Thyroid gland (tissue), 4 donors: ENCODE measurements at places on chromosomes 5 and 9. TPM values are rescaled to one million over a fixed set of nuclear protein-coding genes. Genes with fewer than 3 reads are reported as not detected.

GRCh38 chr5:8057769-8058168, 188.8 kb downstream of the MTRR start:
- peak; percentile 51 for DNase-seq
- no peak overlapping the region for H3K27ac ChIP-seq
- H3K4me3 ChIP-seq = no peak overlapping the region
- H3K4me1 ChIP-seq = peaks cover 8% of the 10 kb centered on the region
- H3K36me3 ChIP-seq = no peaks in the 10 kb centered on the region

DNA sequence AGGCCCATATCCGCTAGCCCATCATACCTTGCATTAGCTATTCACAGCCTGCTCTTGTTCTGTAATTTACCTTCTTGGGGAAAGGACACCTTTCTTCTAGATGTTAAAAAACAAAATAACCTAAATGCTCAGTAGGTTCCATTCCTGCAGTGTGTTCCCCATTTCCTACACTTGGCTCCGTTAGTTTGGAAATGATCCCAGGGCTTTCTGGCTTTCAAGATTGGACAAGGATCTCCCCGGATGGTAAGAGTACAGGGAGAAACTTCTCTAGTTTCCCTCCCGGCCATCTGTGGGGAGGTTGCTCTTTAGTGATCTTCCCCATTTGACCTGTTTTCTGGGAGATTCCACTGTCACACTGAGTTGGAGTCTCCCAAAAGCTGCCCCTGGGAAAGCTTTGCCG, 27.3 kb upstream of the STC2 start:
- no peaks in the 10 kb centered on the region for H3K27me3 ChIP-seq
- no peaks in the 10 kb centered on the region for H3K4me1 ChIP-seq
- H3K27ac ChIP-seq = no peak overlapping the region
- no peak overlapping the region for H3K4me3 ChIP-seq
- DNase-seq = no peak
- no peaks in the 10 kb centered on the region for H3K36me3 ChIP-seq

DNA sequence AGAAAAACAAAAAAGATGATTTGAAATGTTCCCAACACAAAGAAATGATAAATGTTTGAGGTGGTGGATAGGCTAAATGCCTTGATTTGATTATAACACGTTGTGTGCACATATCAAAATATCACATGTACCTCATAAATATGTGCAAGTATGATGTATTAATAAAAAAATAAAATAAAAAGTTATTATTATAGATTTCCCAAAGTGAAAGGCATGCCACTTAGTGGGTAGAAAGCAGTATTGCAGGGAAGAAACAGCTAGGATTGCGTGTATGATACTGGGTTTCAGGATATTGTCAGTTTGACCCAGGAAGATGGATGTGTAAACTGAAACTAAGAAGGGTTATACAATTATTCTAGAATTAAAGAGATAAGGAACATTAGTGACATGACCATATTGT, 3.6 kb upstream of the TMEM38B start:
- DNase-seq = no peak
- H3K27me3 ChIP-seq = no peaks in the 10 kb centered on the region
- H3K4me3 ChIP-seq = no peak overlapping the region
- H3K36me3 ChIP-seq = no peaks in the 10 kb centered on the region
- peaks cover 11% of the 10 kb centered on the region for H3K4me1 ChIP-seq
- H3K27ac ChIP-seq = no peak overlapping the region

DNA sequence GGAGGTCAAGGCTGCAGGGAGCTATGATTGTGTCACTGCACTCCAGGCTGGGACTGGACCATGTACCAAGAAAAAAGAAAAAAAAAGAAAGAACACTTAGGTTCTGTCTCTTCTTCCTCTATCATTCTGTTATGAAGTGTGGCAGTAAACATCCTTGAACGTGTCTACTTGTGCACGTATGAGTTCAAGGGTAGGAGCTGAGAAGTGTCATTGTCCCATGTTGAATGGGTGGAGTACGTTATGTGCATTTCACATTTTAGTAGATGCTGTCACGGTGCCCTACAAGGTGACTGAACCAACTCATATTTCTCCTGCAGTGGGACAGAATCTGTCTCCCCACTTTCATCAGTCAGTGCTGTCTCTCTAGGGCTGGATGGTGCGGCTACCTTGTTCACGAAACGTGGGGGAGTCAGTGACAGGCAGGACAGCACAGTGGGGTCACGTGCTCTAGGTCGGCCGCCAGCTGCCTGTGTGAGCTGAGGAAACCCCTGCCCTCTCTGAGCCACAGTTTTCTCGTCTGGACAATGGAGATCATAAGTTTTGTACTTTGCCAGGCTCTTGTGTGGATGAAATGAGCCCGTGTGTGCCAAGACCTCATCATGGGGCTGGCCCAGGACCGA, 47.2 kb downstream of the GTF3C4 start:
- H3K36me3 ChIP-seq = no peaks in the 10 kb centered on the region
- H3K27me3 ChIP-seq = no peaks in the 10 kb centered on the region
- H3K4me3 ChIP-seq = no peak overlapping the region
- DNase-seq = no peak

- H3K27ac ChIP-seq = no peak overlapping the region
- H3K4me3 ChIP-seq = no peak overlapping the region
- no peaks in the 10 kb centered on the region for H3K36me3 ChIP-seq
Measured at GRCh38 chr5:52466113-52466512, 321.6 kb upstream of the ITGA1 start.

Gene BHMT
- 1.2 TPM for total RNA-seq

DNA sequence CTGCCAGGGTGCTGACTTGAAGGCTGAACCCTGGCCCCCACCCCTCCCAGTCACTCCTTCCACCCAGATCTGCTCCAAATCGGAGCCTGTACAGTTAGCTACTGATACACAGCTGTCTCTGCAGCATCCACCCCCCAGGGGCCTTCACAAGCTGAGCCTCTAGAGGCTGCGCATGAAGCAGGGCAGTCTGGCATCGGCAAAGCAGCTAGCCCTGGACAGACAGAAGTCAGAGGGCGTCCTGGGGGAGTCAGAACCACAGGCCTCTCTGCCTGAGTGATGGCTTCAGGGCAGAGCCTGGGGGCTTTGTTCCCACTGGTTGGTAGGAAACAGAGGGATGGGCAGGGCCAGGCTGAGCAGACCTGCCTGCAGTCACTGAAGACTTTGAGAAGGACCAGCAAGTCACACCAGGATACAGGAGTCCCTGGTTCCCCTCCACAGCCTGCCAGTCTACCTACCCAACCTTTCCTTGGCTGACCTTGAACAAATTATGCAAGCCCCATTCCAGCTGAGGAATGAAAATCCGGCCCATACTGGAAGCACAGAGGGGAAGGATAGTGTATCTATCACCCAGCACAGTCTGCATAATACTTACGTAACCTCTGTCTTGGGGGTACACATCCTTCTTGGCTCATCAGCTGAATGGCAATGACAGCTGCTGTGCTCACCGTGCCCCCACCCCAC, 8.8 kb downstream of the VDAC1 start:
- H3K36me3 ChIP-seq = no peaks in the 10 kb centered on the region
- no peaks in the 10 kb centered on the region for H3K27me3 ChIP-seq
- no peak overlapping the region for H3K4me3 ChIP-seq
- peaks cover 63% of the 10 kb centered on the region for H3K4me1 ChIP-seq
- no peak overlapping the region for H3K27ac ChIP-seq

DNA sequence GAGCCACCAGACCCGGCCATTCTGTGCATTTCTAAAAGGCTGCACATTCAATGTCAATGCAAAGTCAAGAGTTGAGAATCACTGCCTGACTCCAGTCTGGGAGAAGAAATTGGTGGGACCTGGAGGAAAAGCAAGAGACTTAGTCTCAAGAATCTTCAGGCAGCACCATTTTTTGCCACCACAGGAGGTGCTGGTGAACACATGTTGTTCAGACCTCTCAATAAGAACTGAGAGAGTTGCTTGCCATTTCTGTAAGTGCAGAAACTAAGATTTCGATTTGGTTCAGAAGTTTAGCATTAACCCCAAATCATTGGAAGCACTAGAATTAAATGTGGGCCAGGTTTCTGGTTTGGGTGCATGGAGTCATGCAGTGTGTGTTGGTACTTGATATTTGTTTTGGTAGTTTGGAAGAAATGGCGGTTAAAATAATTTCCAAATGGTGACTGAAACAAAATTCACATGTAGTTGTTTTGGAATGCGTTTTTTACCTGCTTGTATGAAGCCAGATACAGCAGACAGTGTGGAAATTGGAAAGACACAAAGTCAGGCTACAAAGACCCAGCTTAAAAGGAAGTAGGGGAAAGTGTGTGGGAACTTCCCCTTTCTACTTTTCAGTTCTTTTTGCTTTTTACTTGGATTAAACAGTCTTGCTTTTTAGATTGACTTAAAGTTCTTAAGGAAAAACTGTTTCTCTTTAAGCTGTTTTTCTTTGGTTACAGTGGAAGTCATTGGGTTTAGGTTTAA, 20.4 kb downstream of the PDE8B start:
- peaks cover 23% of the 10 kb centered on the region for H3K4me1 ChIP-seq
- H3K4me3 ChIP-seq = no peak overlapping the region
- H3K27ac ChIP-seq = no peak overlapping the region
- H3K27me3 ChIP-seq = no peaks in the 10 kb centered on the region

DNA sequence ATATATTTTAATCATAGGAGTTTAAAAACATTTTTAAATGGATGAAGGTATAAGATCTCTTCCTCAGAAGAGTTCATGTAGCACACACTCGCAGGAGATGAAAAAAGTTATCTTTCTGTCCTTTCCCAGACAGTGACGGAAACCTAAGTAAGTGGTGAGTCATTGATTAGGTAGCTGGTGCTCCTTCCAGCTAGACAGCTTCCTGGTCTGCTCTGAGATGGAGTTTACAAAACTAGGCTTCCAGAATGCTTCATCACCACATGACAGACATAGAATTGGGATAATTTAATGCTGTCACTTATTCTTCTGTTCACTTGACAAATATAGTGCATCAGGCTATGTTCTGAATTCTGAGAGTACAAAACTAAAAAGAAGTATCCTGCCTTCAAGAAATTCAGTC, 2393.0 kb upstream of the C9orf72 start:
- H3K27ac ChIP-seq = no peak overlapping the region
- H3K4me1 ChIP-seq = no peaks in the 10 kb centered on the region
- no peaks in the 10 kb centered on the region for H3K27me3 ChIP-seq
- no peak overlapping the region for H3K4me3 ChIP-seq

- peaks cover 38% of the 10 kb centered on the region for H3K4me1 ChIP-seq
- peak; percentile 66 for DNase-seq
- H3K27me3 ChIP-seq = no peaks in the 10 kb centered on the region
- H3K27ac ChIP-seq = peak overlapping the region; percentile 31
- no peak overlapping the region for H3K4me3 ChIP-seq
Measured at GRCh38 chr9:130732793-130733221, 39.2 kb downstream of the EXOSC2 start.

GRCh38 chr5:170882345-170882744, 20.5 kb downstream of the RANBP17 start:
- no peaks in the 10 kb centered on the region for H3K4me1 ChIP-seq
- H3K27ac ChIP-seq = no peak overlapping the region
- no peak for DNase-seq
- H3K36me3 ChIP-seq = no peaks in the 10 kb centered on the region

- DNase-seq = no peak
- no peaks in the 10 kb centered on the region for H3K27me3 ChIP-seq
Measured at GRCh38 chr9:133819923-133820322, 81.8 kb upstream of the SARDH start.

GRCh38 chr5:1449081-1449630, 3.9 kb upstream of the SLC6A3 start:
- H3K4me1 ChIP-seq = peaks cover 10% of the 10 kb centered on the region
- no peak overlapping the region for H3K4me3 ChIP-seq
- peaks cover 7% of the 10 kb centered on the region for H3K27me3 ChIP-seq

GRCh38 chr5:133356984-133357421, 255.3 kb downstream of the FSTL4 start:
- no peak for DNase-seq
- no peaks in the 10 kb centered on the region for H3K36me3 ChIP-seq
- no peak overlapping the region for H3K4me3 ChIP-seq
- no peaks in the 10 kb centered on the region for H3K4me1 ChIP-seq
- H3K27ac ChIP-seq = no peak overlapping the region
- no peaks in the 10 kb centered on the region for H3K27me3 ChIP-seq

DNA sequence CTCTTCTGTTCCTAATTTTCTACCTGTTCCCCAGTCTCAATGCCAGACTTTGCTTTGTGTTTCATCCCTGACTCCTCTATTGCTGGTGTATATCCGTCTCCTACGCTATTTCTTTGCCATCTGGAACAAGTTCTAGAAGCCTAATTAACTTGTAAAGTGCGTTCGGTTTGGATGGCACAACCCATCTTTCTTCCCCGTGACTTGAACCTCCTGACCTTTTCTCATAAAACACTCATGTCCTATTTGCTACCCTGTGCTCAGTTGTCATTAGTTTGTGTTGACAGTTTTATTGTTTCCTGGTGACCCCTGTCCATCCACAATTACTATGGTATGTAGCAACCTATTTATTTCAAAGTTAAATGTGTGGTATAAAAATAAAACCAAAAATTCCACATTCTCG, 323.5 kb downstream of the TLE4 start:
- no peaks in the 10 kb centered on the region for H3K36me3 ChIP-seq
- H3K27me3 ChIP-seq = no peaks in the 10 kb centered on the region
- no peak overlapping the region for H3K27ac ChIP-seq
- no peak for DNase-seq
